ENCODE measurements at places on chromosomes 5 and 9. TPM values are rescaled to one million over a fixed set of nuclear protein-coding genes. Genes with fewer than 3 reads are reported as not detected.

IPO11 gene
- total RNA-seq, result 25.5 TPM

FAM200C gene
- 22.8 TPM for total RNA-seq

SNCAIP gene
- 69.2 TPM for total RNA-seq

RPL35 gene
- total RNA-seq, result 640 TPM

LAMC3 gene
- 14.4 TPM for total RNA-seq

ELP1 gene
- 60.2 TPM for total RNA-seq

DNM1 gene
- total RNA-seq, result 44.6 TPM

MRPL22 gene
- 42.3 TPM for total RNA-seq

PTPN3 gene
- 2.3 TPM for total RNA-seq

WDR31 gene
- total RNA-seq, result 3.4 TPM

DNA sequence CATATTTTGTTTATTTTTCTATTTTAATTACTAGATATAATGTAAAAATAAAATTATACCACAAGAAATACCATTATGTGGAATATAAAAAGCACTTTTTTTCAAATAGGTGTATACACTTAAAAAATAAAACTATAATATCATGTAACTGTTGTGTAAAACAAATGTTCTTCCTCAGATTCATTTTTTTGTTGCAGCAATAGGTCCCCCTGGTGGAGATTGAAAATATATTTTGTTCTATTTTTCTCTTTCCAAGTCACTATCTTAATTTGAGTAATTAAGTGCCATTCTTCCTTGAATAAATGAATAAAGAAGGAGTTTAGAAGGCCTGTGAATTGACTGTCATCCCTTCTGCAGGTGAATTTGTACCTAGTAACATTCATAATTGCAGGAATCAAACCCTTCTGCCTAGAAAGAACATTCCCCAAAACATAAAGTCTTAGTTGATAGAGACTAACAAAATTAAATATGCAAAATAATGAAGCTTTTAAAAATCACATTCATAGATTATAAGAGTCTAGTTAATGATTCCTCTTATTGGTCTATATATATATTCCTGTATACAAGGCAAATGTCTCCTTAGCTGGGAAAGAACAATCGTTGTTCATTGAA lies 23.4 kb downstream of the CETN3 start:
- no peaks in the 10 kb centered on the region for H3K4me1 ChIP-seq
- peak; percentile 29 for DNase-seq
- H3K27ac ChIP-seq, result no peak overlapping the region
- no peaks in the 10 kb centered on the region for H3K36me3 ChIP-seq
- no peaks in the 10 kb centered on the region for H3K27me3 ChIP-seq

GRCh38 chr9:115594557-115594956 lies 476.6 kb upstream of the TNC start:
- H3K36me3 ChIP-seq, result no peaks in the 10 kb centered on the region
- no peak for DNase-seq
- no peak overlapping the region for H3K4me3 ChIP-seq
- H3K27me3 ChIP-seq, result peaks cover 4% of the 10 kb centered on the region
- H3K27ac ChIP-seq, result no peak overlapping the region

- H3K4me3 ChIP-seq, result no peak overlapping the region
- no peaks in the 10 kb centered on the region for H3K27me3 ChIP-seq
- DNase-seq, result no peak
- H3K36me3 ChIP-seq, result no peaks in the 10 kb centered on the region
- no peaks in the 10 kb centered on the region for H3K4me1 ChIP-seq
- H3K27ac ChIP-seq, result no peak overlapping the region
Measured at GRCh38 chr5:127590156-127590722, 58.6 kb upstream of the CTXN3 start.

- H3K36me3 ChIP-seq, result peaks cover 13% of the 10 kb centered on the region
- H3K27me3 ChIP-seq, result no peaks in the 10 kb centered on the region
- no peak within 1 kb of the TSS for H3K27ac ChIP-seq
- no peaks in the 10 kb centered on the region for H3K4me1 ChIP-seq
Measured at GRCh38 chr5:140827704-140828361, at the start of gene PCDHA6. PCDHA6 (plus strand) TSS chr5:140827960; CDS start chr5:140828092, 132 bp downstream.

- DNase-seq, result peak; percentile 22
- H3K4me1 ChIP-seq, result peaks cover 7% of the 10 kb centered on the region
- H3K4me3 ChIP-seq, result no peak overlapping the region
- H3K36me3 ChIP-seq, result no peaks in the 10 kb centered on the region
- H3K27ac ChIP-seq, result peak overlapping the region; percentile 37
Measured at GRCh38 chr9:110543631-110544051, 35.9 kb downstream of the SVEP1 start.

- no peak for DNase-seq
- H3K4me1 ChIP-seq, result no peaks in the 10 kb centered on the region
- no peak overlapping the region for H3K4me3 ChIP-seq
- no peaks in the 10 kb centered on the region for H3K36me3 ChIP-seq
Measured at GRCh38 chr5:12208366-12209100, 304.3 kb upstream of the CTNND2 start.

GRCh38 chr9:93678199-93679019 lies 102.0 kb downstream of the PHF2 start:
- DNase-seq, result no peak
- no peaks in the 10 kb centered on the region for H3K27me3 ChIP-seq
- peaks cover 10% of the 10 kb centered on the region for H3K4me1 ChIP-seq
- H3K36me3 ChIP-seq, result peaks cover 71% of the 10 kb centered on the region
- H3K27ac ChIP-seq, result no peak overlapping the region

DNA sequence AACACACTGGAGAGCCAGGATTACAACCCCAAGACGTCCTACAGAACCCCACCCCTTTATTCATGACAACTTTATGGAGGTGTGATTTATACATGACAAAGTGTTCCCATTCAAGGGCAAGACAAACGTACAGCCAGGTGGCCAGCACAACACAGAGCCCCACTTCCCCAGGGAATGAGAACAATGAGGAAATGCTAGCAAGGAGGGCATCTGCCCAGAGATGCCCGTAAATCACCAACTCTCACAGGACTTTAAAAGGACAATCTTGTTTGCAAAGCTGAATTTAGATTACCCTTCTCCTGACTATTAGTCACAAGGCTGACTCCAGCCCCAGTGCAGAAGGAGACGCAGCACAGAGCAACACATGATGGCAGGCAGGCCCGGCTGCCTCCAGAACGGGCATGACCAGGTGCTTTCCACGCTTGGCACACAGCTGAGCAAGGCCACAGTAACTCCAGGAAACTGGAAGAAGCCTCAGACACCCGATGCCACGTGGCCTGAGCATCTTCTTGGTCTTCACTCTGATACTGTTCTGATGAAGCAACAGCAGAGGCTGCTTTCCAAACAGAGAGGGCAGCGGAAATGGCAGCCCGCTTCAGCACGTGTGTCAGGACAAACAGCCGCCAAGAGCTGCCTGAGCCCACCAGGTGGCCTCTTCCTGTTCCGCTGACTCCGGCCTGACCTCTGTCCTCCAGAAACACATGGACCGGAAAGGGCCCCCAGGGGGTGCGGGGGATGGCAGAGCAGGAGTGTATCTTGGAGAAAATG lies 51.4 kb downstream of the ROR2 start:
- no peak overlapping the region for H3K4me3 ChIP-seq
- no peaks in the 10 kb centered on the region for H3K27me3 ChIP-seq
- DNase-seq, result no peak
- H3K36me3 ChIP-seq, result no peaks in the 10 kb centered on the region

GRCh38 chr9:135507104-135508035 lies 6.9 kb downstream of the MRPS2 start:
- H3K27ac ChIP-seq, result no peak overlapping the region
- peaks cover 51% of the 10 kb centered on the region for H3K36me3 ChIP-seq
- no peaks in the 10 kb centered on the region for H3K27me3 ChIP-seq
- DNase-seq, result no peak
- peaks cover 5% of the 10 kb centered on the region for H3K4me1 ChIP-seq

DNA sequence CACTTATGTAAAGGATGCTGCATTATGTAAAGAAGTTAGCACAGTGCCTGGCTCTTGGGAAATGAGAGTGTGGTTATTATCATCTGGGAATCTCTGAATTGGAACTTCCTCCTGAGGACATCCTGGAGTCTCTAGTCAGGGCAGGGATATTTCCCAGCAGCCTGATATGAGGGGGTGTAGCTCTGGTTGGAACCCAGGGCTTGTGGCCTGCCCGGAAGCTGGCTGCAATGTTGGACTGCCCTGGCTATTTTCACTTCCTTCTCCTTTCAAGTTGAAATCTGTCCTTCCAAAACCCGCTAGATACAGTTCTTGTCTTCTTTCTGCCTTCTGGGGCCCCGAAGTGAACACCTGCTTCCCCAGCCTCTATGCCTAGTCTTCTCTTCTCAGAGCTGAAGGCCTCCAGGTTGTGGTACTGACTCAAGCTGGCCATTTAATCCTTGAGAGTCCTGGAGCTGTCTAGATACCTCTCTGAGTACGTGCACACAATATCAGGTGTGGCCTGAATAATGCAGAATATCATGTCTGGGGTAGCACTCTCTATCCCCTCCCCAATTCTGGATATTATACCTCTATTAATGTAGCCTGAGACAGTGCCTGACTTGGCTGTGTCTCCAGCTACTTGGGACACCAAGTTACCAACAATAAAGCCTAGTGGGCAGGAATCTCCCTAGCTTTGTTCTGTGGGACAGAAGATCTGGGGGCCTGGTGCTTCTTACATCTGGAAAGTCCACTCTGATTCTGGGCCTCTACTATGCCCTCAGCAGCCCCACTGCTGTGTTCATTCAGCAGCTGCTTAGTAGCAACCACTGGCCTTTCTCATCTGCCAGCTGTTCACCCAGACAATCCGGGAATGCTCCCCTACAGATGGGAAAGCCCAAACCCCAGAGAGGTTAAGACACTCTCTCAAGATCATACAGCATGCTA lies 45.0 kb downstream of the SLC6A7 start:
- H3K4me3 ChIP-seq, result no peak overlapping the region
- H3K27ac ChIP-seq, result no peak overlapping the region
- DNase-seq, result no peak

DNA sequence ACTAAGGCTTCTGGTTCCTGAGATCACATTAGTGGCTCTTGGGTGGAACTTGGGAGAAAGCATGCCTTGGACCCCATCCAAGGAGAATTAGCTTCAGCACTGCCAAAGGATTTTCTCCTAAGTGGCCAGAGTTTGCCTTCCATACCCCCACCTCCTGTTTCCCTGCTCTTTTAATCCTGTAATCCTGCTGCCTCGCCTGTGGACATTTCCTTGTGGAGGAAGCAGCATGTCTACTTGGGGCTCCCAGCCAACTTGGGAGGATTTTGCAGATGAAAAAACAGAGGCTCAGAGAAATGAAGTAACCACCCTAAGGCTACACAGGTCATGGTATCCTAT lies 1.6 kb downstream of the ARSI start:
- peaks cover 31% of the 10 kb centered on the region for H3K27me3 ChIP-seq
- peak; percentile 61 for DNase-seq
- peaks cover 40% of the 10 kb centered on the region for H3K4me1 ChIP-seq
- peak overlapping the region; percentile 28 for H3K4me3 ChIP-seq

DNA sequence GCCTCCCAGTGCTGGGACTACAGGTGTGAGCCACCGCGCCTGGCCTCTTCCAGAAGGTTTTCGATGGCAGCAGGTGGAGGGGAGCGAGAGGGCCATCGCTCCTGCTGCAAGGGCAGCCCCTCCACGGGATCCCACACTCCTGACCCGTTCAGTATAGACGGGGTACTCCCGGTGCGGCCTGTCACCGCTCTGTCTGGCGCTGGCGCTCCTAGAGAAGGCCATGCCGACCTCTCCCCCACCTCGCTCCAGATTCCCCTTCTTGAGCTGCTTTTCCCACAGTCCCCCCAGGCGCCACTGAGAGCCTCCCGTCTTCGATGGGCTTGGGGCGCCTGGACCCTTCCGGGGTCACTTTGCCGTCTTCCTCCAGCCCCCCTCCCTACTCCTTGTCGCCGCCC lies 4.3 kb upstream of the SQSTM1 start:
- H3K27ac ChIP-seq, result no peak overlapping the region
- H3K36me3 ChIP-seq, result peaks cover 35% of the 10 kb centered on the region
- H3K4me3 ChIP-seq, result peak overlapping the region; percentile 29
- DNase-seq, result no peak

GRCh38 chr5:83312663-83313062 lies 158.9 kb upstream of the VCAN start:
- no peak overlapping the region for H3K4me3 ChIP-seq
- H3K4me1 ChIP-seq, result no peaks in the 10 kb centered on the region
- no peaks in the 10 kb centered on the region for H3K36me3 ChIP-seq
- no peak overlapping the region for H3K27ac ChIP-seq

GRCh38 chr5:465591-466403 lies 22.8 kb downstream of the EXOC3 start:
- DNase-seq, result no peak
- peaks cover 76% of the 10 kb centered on the region for H3K36me3 ChIP-seq
- no peak overlapping the region for H3K27ac ChIP-seq
- no peaks in the 10 kb centered on the region for H3K27me3 ChIP-seq
- no peak overlapping the region for H3K4me3 ChIP-seq
- H3K4me1 ChIP-seq, result peaks cover 1% of the 10 kb centered on the region

- H3K27ac ChIP-seq, result no peak overlapping the region
- H3K4me3 ChIP-seq, result no peak overlapping the region
- no peak for DNase-seq
- H3K4me1 ChIP-seq, result no peaks in the 10 kb centered on the region
Measured at GRCh38 chr5:130092991-130093390, 188.7 kb downstream of the CHSY3 start.

GRCh38 chr9:109887079-109887478 lies 107.1 kb downstream of the PALM2AKAP2 start:
- no peaks in the 10 kb centered on the region for H3K36me3 ChIP-seq
- no peak for DNase-seq

DNA sequence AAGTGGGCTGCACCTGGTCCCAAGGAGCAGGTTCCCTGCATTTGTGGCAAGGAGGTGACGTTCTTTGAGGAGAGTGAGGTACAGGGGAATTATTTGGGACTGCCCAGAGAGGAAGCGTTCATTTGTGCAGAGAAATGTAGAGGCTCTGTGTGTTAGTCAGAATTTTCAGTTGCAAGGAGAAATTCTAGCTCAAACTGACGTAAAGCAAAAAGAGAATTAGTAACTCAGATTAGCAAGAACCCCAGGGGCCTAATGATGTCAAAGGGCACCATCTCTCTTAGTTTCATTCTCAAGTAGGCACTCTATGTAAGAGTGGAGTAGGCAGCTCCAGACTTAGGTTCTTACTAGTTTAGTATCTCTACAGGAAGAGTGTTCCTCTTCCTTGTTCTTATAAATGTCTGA lies 2.4 kb upstream of the TXN start:
- H3K27me3 ChIP-seq, result no peaks in the 10 kb centered on the region
- H3K4me3 ChIP-seq, result no peak overlapping the region
- H3K27ac ChIP-seq, result no peak overlapping the region
- DNase-seq, result no peak

DNA sequence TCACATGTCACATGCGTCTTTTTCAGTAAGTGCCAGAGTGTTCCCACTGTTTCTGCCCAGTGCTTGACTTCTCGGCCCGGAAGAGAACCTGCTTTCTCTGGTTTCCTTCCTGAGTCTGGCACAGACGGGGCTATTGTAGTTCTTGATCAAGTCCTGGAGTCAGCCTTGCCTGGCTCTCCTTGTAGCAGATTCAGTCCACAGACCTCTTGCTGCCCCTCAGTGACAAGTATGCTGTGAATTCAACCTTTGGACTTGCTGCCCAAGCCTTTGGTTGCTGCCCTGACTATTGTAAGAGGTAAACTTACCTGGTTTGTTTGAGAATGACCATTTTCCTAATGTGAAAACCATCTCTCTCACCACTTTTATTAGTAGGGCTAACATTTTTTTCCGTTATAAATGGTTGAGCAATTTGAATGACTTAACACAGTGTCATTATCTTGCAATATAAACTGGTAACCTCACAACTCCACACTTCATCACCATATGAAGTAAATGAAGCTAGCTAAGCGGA lies 24.7 kb downstream of the ZBTB34 start:
- peaks cover 20% of the 10 kb centered on the region for H3K4me1 ChIP-seq
- H3K36me3 ChIP-seq, result peaks cover 11% of the 10 kb centered on the region
- H3K27ac ChIP-seq, result no peak overlapping the region

GRCh38 chr5:123035918-123036390 lies 571 bp downstream of the PPIC start:
- peaks cover 14% of the 10 kb centered on the region for H3K4me1 ChIP-seq
- H3K36me3 ChIP-seq, result no peaks in the 10 kb centered on the region
- peaks cover 38% of the 10 kb centered on the region for H3K27me3 ChIP-seq
